ENCODE measurements at places on chromosomes 2 and 18.
A peak's percentile ranks its signal among the peaks of the same experiment; 100 is the strongest.

GRCh38 chr2:32061973-32062861 is 1.1 kb upstream of the SPAST start:
- peak; percentile 2 for DNase-seq

DNA sequence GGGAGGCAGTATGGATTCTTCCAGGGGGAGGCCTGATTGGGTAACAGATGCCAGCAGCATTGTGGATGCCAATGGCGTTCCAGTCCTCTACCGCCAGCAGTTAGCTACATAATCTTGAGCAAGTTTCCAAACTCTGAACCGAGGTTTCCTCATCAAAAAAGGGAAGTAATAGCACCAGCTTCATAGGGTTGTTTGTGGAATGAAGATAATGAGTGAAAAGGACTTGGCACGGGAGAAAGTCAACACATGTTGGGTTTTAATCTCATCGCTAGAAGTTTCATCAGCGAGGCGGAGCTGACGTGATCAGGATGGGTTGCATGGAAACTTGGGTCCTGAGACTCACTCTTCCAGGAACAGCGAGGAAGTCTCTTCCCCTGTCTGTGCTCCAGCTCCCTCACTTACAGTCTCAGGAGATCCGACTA is 266.7 kb downstream of the SH3BP4 start:
- no peak for DNase-seq

GRCh38 chr2:221715523-221716247 is 143.6 kb upstream of the EPHA4 start:
- DNase-seq: no peak

DNA sequence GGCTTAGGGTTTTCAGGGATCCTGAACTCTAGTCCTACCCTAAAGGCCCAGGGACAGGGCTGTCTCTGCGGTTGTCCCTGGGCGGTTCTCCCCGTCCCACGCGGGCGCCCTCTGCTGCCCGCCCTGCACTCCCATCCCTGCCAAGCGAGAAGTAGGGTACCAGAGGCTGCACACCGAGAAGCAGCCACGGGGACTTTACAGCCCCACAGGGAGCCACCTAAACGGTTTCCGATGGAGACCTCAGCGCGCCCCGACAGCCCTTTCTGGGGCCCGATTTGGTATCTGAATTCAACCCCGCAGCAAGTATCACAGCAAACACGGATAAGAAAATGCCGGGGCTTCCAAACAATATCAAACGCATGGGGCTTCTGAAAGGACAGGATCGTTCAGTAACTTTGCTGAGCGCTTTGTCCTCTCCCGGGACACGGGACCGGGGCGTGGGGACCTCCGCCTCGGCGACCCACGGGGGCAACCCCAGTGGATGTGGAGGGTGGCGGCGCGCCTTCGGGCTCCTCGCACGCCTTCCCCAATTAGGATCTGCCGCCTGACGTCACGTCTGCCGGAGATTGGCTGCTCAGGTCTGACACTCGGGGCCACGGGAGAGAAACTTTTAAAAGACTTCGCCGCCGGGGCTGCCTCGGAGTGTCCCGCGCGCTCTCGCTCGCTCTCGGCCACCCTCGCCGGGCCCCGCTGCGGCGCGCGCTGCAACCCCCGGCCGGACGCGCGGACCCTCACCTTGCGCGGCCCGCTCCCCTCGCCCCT is at the start of gene LTBP1:
LTBP1 (plus strand) TSS at position 640 of the 762 bp plus-strand sequence. CDS start 372 bp downstream, outside the sequence.
- DNase-seq: peak; percentile 66

DNA sequence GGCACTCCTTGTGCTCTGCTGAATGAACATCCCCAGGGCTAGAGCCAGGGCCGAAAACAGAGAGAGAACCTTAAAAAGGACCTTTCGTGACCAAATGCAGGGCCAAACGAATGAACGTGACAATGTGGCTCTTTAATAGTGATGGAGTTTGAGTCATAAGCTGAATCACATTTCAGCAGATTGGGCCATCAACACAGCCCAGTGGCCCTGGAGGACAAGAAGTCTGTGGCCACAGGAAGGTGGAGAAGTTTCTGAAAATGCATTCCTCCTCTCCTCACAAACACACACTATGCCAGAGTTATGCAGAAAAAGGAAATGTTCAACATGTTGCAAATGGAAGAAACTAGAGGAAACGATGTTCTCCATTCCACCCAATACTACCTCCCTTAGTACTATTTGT is 415.8 kb downstream of the HRH4 start:
- DNase-seq: no peak

DNA sequence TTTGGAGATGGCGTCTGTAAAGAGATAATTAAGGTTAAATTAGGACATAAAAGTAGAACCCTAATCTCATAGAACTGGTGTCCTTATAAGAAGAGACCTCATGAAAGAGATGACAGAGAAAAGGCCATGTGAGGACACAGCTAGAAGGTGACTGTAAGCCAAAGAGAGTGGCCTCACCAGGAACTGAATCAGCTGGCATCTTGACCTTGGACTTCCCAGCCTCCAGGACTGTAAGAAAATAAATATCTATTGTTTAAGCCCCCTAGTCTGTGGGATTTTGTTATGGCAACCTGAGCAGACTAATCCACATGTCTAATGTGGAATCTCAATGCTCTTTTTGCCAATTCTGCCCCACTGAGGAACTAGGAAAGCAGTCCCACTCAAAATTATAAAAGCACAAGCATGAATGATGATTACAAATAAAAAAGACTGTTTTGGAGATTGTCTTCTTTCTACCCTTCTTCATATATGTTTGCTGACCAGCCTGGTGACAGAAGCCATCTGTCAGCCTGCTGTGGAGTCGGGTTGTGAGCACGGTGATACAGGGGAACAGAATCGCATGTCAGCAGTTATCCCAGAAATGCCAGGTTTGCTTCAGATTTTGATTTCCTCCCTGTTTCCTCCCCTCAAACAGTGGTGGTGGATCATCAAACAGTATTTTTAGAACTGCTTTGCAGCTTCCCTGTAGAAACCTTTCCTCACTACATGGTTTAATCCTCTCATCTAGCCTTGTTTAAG is 54.2 kb downstream of the INPP4A start:
- DNase-seq: no peak

DNA sequence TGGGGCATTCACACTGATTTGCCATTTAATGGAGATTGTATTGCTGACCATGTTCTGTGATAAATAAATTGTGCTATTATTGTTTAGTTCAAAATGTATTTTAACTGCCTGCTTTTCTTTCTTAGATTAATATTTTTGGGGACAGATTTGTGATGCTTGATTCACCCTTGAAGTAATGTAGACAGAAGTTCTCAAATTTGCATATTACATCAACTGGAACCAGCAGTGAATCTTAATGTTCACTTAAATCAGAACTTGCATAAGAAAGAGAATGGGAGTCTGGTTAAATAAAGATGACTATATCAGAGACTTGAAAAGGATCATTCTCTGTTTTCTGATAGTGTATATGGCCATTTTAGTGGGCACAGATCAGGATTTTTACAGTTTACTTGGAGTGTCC is 1.8 kb downstream of the DNAJC10 start:
- no peak for DNase-seq

GRCh38 chr2:154338352-154338967 is 360.0 kb upstream of the KCNJ3 start:
- no peak for DNase-seq

DNA sequence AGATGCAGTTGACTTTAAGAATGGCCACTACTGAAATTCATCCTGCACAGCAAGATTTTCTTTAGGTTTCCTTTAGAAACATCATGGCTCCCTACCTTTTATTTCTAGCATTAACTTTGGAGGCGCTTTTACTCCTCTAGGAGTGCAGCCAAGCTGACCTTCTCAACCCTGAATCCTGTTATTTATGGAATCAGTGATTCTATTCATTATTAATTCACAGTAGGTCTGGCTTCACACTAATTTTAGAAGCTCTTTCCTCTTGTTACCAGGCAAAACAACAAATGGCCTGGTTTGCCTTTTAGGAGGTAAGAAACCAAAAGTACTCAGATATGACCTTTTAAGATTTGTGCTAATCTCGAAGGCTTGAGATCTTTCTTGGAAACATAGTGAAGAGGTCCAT is 93.0 kb upstream of the PELI1 start:
- DNase-seq: no peak

DNA sequence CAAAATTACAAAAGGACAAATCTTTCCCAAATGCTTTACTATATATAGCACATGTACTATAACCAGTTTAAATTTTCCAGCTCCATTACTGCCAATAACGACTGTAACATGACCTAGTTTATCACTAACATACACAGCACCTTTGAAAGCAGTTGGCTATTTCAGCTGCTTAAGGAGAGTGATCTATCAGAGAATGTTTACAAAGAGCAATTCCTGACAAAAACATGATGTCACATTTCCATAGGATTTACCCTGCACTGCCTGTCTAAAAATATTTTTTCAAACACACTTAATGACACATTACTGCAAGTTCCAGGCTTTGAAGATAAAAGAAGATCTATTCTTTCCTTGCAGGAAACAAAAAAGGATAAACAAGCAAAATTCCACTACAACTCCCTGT is 40.6 kb downstream of the ZNF516 start:
- DNase-seq: no peak

- DNase-seq: no peak
Measured at GRCh38 chr2:129300456-129300855, 679.0 kb upstream of the RAB6C start.

DNA sequence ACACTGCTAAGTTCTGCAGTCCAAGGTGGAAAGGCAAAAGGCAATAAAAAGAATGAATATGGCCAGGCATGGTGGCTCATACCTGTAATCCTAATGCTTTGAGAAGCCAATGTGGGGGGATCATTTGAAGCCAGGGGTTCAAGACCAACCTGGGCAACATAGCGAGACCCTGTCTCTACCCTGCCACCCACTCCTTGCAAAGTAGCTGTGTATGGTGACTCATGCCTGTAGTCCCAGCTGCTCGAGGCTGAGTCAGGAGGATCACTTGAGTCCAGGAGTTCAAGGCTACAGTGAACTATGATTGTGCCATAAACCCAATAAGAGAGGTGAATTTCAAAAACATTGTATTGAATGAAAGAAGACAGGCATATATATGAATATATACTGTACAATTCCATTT is 2.4 kb downstream of the MYL12B start:
- no peak for DNase-seq

DNA sequence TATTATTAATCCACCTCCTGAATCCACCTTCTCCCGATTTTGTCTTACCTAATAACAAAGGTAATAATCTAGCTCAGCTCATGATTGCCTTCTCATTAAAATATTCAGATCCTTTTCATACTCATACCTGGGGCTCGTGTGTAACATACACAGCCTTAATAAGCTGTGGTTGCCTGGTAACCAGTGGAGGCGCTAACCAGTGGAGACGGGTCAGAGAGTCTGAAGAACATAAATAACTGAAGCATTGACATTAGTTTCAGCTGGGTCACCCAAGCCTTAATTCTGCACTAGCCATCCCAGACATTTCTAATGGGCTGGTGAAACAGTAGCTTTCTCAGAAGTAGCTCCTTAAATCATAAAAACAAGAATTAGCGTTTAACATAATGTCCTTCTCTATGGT is 14.8 kb upstream of the DTNA start:
- DNase-seq: no peak

- no peak for DNase-seq
Measured at GRCh38 chr2:206456078-206456754, 12.9 kb downstream of the ADAM23 start.

DNA sequence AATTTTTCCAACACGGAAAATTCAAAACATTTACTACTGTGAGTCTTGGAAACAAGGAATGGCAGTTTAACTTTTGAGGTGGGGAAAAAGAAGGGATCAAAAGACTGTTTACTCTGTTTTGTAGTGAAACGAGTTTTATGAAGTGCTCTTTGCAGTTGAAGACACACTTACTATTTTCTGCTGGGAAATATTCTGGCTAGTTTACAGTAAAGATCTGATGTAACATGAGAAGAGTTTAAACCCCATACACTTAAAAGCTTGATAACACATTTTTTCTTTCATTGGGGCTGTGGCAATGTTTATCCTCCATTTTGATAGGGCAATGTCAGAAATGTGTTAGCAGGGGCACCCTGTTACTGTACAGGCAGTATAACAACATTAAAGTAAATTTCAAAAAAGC is 124.9 kb upstream of the SMAD7 start:
- DNase-seq: no peak

DNA sequence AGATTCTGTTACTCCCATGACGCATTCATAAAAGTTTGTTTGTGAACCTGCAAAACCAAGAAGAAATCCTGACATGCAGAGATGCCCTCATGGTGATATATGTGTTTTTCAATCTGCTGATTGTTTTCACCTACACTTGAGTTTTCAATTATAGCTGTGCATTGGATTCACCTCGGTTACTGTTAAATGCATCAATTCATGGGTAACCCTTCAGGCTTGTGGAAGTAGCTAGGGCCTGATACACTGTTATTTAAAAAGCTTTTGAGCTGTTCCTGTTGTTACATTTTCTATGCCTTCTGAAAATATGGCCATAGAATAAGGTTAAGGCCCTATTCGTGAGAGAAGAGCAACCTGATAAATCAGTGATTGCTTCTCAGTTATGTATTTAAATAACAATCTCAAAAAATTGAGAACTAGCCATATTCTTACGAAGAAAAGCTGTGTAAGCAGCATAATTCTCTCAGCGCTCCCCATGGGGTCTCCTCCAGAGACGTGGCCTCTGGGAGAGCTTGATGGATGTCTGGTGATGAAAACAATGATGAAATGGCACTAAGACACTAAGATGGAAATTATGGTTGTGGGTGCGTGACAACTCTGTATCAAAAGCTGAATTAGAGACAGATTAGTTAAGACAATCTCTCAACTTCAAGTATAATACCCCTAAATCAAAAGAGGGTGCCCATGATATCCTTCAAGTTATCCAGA is 60.5 kb downstream of the RIT2 start:
- DNase-seq: no peak

- DNase-seq: no peak
Measured at GRCh38 chr2:211203986-211204385, 647.6 kb downstream of the CPS1 start.

- no peak for DNase-seq
Measured at GRCh38 chr2:17813742-17814473, 2.4 kb upstream of the MSGN1 start.

DNA sequence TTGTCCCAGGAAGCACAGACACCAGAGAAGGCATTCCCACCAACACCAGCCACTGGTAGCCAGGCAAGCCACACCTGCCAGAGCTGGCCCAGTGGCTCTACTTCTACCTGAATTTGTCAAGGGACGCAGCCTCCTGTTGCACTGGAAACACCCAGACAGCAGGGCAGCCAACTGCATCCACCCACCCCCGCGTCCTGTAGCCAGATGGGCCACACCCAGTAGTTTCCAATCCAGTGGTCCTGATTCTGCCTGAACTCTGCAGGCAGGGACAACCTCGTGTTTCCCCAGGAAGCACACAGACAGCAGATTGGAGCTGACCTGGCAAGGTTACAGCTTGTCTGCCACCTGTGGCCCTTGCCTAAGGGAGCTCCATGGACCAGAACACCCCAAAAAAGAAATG is 18.2 kb downstream of the PFN4 start:
- DNase-seq: no peak

- no peak for DNase-seq
Measured at GRCh38 chr2:218465987-218466633, 47.2 kb downstream of the VIL1 start.

DNA sequence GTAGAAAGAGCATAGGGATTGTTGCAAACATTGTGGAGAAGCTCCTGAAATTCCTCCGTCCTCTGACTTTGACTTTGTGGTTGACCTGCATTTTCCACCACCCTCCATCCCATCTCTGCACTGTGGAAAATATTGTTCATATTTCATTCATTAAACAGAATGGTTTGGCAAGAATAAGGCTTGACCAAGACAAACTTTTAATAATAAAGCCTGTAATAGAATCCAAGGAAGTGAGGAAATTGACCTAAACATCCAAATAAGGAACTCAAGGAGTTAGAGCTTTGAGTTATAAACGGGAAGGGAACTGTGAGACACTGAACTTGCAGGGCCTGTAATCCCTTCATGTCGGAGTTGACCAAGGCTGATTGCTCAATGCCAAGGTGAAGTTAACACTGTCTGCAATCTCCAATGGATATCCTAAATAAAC is 115.2 kb downstream of the GFPT1 start:
- no peak for DNase-seq
